Hair follicular keratinocyte (primary cell): ENCODE measurements at places on chromosomes 13 and 19. TPM values are rescaled to one million over a fixed set of nuclear protein-coding genes. Genes with fewer than 3 reads are reported as not detected.

Gene ZNF175
- 2.4 and 4.8 TPM in 2 replicates for total RNA-seq

Gene PEAK3
- total RNA-seq: not detected in 2 replicates

Gene MIA
- total RNA-seq: 2.1 and 5.5 TPM in 2 replicates

Gene SPRED3
- 1.6 and 3.2 TPM in 2 replicates for total RNA-seq
